Hematopoietic multipotent progenitor cell treated with erythropoietin and hydrocortisone succinate and interleukin-3 and kit ligand, for 6 days (in vitro differentiated cells): ENCODE measurements at places on chromosomes 11 and 22.

GRCh38 chr11:78011301-78011700 lies 11.8 kb downstream of the KCTD14 start:
- no peak for DNase-seq

DNA sequence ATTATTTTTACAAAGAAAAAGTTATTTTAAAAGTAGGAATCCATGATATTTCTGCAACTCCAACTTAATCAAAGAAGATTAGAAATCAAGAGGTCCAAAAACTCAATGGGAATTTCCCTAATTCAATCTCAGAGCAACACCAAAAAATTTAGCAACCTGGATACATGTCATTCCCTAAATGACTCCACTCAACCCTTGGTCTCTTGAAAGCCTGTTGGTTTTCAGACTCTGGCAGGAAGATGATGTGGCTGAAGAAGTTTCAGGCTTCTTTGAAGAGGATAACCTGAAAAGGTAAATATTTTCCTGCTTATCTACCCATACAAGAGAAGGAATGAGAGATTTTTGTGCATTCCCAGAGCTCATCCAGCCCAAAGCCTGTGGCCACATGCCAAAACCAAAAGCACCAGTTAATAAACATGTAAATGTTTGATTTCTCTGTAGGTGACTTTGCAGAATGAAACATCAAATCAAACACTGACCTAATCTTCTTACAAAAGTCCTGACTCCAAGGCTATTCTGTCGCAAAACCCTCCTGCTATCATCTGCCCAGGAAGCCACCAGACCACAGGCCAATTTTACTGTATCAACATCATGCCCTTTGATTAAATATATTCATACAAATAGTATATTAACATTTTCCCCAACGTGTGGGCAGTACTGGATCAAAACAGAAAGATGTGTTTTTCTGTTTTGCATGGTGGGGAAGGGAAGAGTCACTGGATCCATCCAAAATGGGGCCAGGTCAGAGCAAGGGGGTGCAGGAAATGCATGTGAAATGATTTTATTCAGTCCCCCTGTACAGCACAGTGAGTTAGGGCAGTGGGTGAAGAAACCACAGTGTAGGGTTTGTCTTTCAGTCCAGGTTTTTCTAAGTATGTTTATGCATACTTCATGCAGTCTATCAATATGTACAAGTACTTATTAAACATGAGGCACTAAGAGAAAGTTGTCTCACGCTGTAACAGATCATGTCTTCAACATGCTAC lies 38.8 kb downstream of the SMCO4 start:
- DNase-seq, result no peak

DNA sequence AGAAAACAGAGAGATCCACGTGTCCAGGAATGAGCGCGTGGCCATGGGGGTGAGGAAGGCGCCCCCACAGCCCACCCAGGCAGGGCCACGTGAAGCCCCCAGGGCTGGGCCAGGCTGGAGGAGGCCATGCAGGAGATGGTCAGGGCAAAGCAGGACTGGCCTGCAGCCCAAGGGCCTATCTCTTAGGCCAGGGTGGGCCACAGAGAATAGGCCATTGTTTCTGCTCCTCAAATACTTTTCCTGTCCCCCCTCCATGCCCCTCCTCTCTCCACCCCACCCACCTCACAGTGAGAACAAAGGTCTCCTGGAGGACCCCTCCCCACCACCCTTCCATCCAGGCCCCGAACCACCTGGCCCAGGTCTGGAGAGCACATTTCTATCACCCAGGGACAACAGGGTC lies 8.3 kb upstream of the CDC42EP1 start:
- DNase-seq, result no peak

DNA sequence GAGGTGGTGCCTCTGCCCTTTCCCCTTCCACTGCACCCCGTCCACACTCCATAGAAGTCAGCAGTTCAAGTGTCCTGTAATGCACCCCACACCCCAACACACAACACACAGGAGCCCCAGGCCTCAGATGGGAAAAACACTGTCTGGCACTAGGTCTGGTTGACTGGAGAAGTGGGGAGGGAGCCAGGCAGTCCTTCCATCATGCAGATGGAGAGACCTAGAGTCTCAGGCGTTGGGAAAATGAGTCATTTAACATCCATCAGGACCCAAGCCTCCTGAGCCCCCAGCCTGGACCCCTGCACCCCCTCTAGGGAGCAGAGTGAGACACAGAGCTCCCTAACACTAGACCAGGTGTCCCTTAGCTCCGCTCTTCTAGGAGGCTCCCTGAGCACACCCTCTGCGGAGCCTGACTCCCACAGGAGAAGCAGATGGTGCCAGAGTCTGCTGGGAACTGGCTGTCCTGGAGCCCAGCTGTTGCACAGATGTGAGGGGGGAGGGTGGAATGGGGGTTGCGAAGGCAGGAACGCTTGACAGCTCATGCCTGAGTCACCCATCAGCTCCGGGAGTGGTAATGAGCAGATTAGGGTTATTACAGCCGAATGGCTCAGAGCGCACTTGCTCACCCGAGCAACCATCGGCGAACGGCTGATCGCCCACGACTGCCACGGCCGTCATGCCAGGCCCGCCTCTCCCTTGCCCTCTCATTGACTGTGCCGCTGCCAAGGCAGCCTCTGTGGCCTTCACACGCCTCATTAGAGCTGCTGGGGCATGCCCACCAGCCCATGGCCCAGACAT lies 22.1 kb upstream of the SYT7 start:
- no peak for DNase-seq
